ENCODE measurements at places on chromosomes 2 and 18.

DNA sequence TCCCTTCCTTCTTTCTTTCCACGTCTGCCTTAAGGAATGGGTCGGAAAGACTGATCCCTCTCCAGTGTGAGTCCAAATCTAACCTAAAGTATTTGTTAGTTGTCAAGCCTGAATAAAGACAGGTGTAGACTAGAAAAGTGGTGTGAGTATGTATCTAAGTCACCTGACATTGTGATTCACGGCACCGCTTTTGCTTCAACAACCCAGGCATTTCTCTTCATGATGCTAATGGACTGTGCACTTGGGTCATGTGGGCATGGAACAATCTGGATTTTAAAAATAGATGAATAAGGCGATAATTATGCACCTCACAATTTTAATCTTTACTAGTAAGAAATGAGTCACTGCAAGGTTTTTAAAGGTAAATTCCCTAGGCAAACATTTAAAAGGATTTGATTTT, 107.5 kb downstream of the LIPG start:
- no peak for DNase-seq

GRCh38 chr2:123362671-123363440, 662.2 kb upstream of the CNTNAP5 start:
- no peak for DNase-seq

GRCh38 chr2:19673213-19673791, 228.5 kb downstream of the TTC32 start:
- DNase-seq, result no peak

- no peak for DNase-seq
Measured at GRCh38 chr2:218877891-218878290, 2.8 kb upstream of the WNT10A start.

DNA sequence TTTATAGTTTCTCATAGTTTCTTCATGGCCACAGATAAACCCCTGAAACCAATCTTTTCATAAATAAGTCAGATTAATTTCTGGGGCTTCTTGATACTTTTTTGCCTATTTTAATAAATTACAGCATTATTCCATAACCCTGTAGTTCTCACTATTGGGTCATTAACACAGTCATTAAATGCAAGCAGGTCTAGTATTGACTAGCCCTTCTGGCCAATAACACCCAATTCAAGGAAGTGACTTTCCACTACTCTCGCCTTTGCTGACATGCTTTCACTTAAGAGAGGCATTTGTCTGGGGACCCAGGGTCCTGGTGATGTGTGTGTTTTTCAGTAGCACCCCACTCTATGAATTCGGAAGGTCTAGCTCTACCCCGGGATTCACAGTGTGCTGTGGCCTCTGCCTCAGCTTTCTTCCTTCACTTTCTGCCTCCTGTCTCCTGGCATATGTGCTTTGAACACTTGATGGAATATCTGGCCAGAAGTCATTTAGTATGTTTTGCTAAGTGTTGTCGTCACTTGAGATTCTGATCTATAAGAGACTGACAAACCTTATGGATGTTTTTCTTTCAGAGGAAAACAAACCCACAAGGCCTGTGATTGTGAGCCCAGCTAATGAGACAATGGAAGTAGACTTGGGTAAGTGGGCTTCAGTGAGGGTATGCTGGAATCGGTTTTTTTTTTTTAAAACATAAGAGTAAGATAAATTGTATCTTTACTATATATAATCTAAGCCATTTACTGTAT, 18.6 kb upstream of the IL1RL2 start:
- DNase-seq, result no peak

DNA sequence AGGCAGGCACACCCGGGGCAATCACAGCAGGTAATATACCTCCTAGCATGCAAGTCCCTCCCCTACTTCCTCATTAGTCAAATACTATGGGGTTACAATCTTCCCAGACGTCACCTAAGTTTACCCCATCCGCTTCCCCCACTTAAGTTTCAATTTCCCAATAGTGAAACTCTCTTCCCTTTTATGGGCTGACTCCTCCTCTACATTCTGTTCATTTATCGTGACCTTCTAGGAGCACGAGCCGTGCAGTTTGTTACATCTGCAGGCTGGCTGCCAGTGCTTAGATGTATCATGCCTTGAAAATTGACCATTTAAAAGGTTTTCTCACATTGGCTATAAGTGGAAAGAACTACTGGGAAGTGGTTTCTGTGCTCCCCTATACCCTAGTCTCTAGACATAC, 1357.8 kb upstream of the CRIM1 start:
- no peak for DNase-seq

GRCh38 chr18:3885209-3885792, 435.3 kb downstream of the TGIF1 start:
- DNase-seq, result no peak

- DNase-seq, result no peak
Measured at GRCh38 chr2:129293326-129293725, 686.1 kb upstream of the RAB6C start.

GRCh38 chr18:11074889-11075288, 74.5 kb downstream of the PIEZO2 start:
- no peak for DNase-seq

DNA sequence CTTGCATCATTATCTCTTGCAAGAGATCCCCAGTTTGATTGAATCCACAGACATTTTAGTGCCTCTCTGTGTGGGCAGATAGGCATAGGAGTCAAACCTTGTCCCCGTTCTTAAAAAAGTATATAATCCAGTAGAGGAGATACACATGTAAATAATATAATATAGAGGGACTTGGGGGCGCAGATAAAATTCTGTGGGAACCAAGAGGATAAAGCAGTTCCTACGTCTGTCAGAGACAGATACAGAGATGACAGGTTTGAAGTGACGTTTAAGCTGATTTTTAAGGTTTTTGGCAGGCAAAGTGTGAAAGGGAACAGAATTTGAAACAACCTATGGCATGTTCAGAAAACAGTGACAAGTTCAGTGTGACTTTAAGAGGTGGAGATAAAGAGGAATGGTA, 63.1 kb downstream of the CAB39 start:
- DNase-seq, result no peak

GRCh38 chr2:169717691-169718063, 16.0 kb upstream of the KLHL23 start:
- no peak for DNase-seq

DNA sequence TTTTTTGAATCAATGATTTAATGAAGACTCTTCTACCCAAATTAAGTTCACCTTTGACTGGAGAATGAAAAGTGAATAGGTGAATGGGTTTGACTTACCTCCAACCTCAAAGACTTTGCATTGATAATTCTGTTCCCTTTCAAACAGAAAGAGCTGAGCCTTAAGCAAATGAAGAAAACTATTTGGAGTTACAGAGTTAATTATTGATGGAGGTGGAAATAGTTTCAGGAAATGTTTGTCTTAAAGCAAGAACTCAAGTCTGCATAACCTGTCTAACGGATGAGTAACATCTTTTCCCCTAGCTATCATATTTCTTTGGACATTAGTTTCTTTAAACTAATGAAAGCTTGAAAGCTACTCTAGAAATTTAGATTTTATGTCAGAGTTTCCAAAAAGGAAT, 166.5 kb downstream of the CERS6 start:
- DNase-seq, result no peak

DNA sequence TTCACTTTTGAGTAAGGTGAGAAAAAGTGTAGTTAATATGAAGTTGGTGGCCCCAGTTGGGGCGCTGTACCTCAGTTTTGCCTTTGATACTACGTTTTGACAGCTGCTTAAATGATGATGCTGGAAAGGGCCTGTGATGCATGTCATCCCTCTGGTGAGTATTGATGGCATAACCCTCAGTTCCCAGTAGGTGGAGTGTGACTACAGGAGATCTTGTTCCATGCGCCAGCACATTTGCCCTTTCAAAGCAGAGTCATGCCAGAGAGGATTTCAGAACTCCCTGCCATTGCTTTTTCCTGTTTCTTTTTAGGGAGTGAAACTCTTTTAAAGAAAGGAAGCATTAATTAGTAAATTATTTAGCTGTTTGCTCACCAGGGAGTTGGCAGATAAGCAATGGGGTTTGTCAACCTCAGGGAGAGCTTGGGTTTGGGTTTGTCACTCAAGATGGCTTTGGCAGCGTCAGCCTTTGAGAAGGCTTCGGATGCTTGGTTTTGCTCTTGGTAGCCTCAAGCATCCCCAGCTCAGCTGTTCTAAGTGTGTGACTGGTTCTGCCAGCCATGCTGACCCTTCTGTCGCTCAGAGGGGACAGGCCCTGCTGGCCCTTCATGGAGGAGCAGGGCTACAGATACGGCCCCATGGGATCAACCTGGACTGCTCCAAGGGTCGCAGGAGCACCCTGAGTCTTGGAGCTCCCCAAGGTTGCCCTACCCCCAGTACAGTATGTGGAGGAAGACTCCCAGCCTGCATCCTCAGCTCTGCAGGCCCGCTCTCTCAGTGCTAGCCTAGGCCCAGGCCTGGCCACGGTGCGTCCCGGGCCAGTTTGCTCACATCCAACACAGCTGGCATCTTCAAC, 29.1 kb downstream of the ARMC9 start:
- DNase-seq, result peak; percentile 52

GRCh38 chr2:163554864-163555263, 180.9 kb downstream of the FIGN start:
- no peak for DNase-seq

- DNase-seq, result no peak
Measured at GRCh38 chr18:48228301-48228715, 180.9 kb downstream of the ZBTB7C start.

GRCh38 chr2:181411105-181411849, 45.9 kb upstream of the ITGA4 start:
- no peak for DNase-seq

- no peak for DNase-seq
Measured at GRCh38 chr2:211879323-211879722, 659.3 kb downstream of the ERBB4 start.

DNA sequence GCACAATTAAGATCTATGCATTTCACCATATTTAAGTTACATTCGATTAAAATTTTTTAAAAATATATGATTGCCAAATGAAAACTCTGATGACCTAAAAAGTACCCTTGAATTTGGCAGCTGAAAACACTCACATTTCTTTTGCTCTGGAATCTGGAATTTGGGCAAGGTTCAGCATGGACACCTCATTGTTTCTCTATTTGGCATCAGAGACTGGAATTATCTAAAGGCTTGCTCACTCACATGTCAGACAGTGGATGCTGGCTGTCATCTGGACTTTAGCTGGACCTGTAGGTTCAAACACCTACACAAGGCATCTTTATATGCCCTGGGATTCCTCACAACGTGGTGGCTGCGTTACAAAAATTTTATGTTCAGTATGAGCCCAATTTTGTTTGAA, 16.1 kb downstream of the MBOAT2 start:
- no peak for DNase-seq

- DNase-seq, result no peak
Measured at GRCh38 chr2:173407176-173407575, 52.5 kb downstream of the CDCA7 start.

- DNase-seq, result no peak
Measured at GRCh38 chr2:27008678-27009077, 24.1 kb upstream of the TMEM214 start.

- no peak for DNase-seq
Measured at GRCh38 chr18:3513481-3513880, 63.5 kb downstream of the TGIF1 start.

GRCh38 chr2:224038049-224038829, 847 bp downstream of the SERPINE2 start:
- DNase-seq, result peak; percentile 44

DNA sequence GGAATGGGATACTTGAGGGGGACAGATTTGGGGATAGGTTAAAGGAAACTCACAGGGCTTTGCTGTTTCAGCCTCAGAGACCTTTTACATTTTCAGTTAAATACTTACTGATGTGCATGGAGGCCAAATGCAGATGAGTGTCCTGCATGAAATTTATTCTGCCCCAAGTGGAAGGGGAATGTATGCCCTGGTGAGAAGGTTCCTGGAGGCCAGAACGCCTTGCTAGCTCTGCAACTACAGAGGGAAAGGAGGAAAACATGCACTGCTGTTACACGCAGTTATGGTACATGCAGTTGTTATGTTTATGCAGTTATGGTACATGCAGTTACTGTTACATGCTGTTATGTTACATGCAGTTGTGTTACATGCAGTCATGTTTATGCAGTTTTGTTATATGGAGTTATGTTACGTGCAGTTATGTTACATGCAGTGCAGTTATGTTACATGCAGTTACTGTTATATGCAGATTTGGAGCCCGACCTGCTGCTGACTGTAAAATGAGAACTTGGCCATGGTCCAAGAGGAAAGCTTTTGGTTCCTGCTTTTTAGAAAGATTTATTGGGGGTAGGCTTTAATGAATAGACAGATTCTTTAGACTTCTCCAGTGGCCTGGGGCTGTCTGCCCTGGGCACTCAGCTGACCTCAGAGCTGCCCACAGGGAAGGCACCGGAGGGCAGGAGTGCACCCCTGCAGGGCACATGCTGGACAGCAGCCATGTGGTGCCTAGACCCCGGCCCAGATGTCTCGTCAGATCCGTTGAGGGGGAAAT, 84.1 kb downstream of the LDLRAD4 start:
- no peak for DNase-seq

GRCh38 chr2:135839713-135840112, 2.7 kb upstream of the LCT start:
- no peak for DNase-seq

DNA sequence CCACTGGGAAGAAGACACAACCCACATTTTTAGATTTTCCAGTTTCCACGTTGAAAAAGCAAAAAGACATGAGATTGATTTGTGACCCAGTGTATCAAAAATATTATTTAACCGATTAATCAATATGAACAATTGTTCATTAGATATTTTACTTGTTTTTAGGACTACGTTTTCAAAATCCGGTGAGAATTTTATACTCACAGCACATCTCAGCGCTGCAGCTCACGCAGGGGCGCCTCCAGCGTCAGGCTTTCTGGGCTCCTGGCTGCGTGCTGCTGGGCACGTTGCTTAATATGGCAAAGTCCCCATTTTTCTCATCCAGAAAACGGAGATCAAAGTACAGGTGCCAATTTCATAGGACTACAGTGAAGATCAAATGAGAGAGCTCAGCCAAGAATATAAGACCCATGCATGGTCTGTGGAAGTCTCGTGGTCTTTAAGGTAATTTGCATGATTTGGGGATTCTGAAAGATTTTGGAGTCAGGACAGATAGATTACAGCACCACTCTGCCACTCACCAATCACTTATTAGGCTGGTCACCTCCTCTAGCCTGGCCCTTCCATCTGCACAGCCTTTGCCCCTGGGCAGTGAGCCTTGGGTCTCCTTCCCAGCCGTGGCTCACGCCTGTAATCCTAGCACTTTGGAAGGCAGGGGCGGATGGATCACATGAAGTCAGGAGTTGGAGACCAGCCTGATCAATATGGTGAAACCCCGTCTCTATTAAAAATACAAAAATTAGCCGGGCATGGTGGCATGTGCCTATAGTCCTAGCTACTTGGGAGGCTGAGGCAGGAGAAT, 36.2 kb downstream of the PTPN18 start:
- DNase-seq, result no peak

DNA sequence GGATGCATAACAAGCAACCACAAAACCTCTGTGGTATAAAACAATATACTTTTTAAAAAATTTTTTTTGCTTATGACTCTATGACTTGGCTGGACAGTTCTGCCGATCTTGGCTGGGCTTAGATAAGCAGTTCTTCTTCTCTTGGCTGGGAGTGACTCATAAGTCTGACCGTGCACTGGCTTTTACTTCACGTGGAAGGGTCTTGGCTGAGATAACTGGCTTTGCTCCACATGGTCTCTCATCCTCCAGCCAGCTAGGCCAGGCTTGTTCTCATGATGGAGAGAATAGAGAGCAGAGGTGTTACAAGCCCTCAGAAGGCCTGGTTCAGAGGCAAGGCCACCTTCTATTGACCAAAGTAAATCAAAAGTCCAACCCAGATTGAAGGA, 178.9 kb upstream of the SERPINE2 start:
- no peak for DNase-seq

All from stimulated activated CD4-positive, alpha-beta T cell treated with anti-CD3 and anti-CD28 coated beads, Interleukin-4, amount 100 ng/mL, for 24 hours (primary cell).